ENCODE measurements at places on chromosomes 3 and 15.

DNA sequence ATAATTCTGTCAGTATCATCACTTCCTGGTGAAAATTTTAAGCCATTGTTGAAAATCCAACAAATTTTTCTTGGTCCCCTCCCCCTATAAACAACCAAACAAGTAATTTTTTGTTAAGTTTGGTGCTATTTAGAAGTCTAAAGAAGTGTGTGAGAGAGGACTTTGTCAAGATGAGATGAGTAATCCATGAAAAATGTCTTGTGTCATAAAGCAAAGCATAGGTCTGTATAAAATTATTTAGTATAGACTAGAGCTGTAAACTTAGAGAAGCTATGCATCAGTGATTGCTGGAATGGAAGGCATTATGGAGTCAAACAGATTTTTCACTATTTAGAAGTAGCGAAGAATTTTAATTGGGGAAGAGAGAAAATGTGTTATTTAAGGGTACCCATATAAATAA is 31.4 kb downstream of the MAPK6 start:
- no peak for DNase-seq

DNA sequence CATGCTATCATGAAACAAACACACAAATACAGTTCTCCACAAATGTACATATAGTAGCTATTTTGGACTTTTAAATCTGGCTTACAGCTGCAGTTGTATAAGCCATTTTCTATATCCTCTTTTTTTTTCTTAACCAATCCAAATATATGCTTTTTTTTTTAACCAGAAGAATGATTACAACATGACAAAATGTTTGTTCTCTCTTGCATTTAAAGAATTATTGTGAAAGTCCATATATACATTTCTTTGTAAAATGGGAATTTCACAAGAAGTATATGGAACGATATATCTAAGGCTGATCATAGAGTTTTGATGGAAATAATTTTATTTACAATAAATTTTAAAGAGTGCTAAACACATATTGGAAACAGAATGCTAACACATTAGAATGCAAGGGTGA is 95.6 kb downstream of the CD200R1L start:
- peak; percentile 51 for DNase-seq

GRCh38 chr3:71931922-71932321 is 147.0 kb upstream of the PROK2 start:
- DNase-seq: no peak

GRCh38 chr3:31025541-31025940 is 131.1 kb upstream of the GADL1 start:
- peak; percentile 89 for DNase-seq

- DNase-seq: no peak
These were observed 6.2 kb upstream of the PTPN23 start for GRCh38 chr3:47374587-47374986.

DNA sequence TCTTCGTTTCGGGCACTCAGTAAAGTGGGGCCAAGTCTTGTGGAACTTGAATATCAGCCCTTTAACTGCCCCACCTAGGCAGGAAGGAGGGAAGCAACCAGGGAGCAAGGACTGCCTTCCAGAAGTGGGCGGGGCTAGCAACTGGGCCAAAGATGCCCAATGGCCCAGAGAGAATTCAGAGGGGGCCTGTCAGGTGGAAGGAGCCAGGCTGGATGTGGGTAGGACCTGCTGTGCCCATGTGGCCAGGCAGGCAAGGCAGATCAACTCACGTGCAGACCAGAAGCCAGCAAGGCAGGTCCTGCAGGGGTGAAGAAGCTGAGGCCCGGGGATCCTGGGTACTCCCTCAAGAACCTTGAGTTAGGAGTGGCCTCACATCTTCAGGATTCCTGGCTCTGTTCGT is 5.5 kb downstream of the MAP6D1 start:
- no peak for DNase-seq

DNA sequence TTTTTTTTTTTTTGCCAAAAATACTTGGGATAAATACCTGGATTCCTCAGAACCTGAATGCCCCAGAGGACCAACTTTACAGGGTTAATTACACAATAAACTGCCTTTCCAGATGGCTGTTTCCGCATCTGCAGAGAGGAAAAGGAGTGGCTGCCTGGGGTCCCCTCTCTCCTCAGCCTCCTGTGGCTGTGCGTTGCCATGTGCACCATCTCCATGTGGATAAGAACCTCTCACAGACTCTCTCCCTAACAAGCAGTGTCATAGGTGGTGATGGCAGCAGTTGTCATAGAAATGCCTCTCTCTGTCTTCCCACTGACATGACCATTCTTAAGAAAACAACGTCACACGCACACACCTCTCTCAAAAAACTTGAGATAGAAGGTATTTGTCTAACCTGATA is 179.4 kb downstream of the RPLP1 start:
- DNase-seq: no peak

GRCh38 chr3:188158731-188159310 is 4.9 kb downstream of the LPP start:
- no peak for DNase-seq

DNA sequence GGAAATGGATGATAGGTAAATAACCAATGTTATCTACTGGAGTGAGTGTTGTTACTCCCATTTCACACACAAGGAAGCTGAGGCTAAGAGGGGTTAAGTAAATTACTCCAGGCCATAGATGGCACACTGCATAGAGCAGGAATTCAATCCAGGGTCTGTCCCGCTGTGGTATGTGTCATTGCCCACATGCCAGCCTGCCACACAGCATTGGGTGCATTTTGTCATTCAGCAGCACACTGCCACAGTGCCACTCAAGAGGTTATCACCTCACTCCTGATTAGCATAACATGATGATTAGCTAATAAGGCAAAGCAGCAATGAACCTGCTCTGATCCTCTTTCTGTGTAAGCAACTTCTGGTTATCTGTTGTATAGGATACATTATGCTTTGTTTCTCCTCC is 157.4 kb upstream of the CTNNB1 start:
- no peak for DNase-seq

- DNase-seq: no peak
These were observed at the start of gene TPM1 for GRCh38 chr15:63041974-63042876. TSS of gene TPM1 (plus strand) at chr15:63042747. CDS start at chr15:63042830, 83 bp downstream.

GRCh38 chr3:52860424-52860768 is 25.6 kb upstream of the MUSTN1 start:
- DNase-seq: no peak

GRCh38 chr15:96089405-96090058 is 241.0 kb upstream of the NR2F2 start:
- DNase-seq: no peak

DNA sequence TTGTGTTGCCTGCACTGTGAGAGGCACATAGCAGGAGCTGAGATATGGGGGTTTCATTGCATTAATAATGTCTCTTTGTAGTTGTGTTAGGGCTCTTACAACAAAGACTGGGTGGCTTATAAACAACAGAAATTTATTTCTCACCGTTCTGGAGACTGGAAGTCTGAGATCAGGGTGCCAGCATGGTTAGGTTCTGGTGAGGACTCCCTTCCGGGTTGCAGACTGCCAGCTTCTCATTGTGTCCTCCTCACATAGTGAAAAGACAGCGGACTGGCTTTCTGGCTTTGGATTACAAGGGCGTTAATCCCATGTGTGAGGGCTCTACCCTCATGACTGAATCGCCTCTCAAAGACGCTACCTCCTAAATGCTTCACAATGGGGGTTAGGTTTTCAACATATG is 20.6 kb downstream of the TMEM108 start:
- DNase-seq: no peak

GRCh38 chr3:150059241-150059640 is 88.5 kb upstream of the PFN2 start:
- no peak for DNase-seq

- no peak for DNase-seq
These were observed 41.6 kb downstream of the BDH1 start for GRCh38 chr3:197513953-197514785.

DNA sequence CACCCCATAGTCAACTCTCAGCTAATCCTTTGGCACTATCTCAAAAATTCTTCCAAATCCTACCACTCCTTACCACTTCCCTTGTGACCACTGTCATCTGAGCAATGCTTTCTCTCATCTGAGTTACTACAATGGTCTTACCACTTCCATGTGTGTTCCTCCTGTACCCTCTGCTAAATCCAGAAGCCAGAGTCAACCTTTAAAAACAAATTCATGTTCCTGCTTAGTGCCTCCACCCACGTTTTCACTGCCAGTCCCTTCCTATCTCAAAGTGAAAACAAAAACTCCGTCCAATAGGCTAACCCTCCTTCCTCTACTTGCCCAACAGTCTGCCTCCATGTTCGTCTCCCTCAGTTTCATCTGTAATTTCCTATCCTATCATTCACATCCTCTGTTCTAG is 109.0 kb downstream of the ADAMTS9 start:
- DNase-seq: no peak

- DNase-seq: no peak
These were observed 13.4 kb upstream of the MFSD1 start for GRCh38 chr3:158788446-158788845.

DNA sequence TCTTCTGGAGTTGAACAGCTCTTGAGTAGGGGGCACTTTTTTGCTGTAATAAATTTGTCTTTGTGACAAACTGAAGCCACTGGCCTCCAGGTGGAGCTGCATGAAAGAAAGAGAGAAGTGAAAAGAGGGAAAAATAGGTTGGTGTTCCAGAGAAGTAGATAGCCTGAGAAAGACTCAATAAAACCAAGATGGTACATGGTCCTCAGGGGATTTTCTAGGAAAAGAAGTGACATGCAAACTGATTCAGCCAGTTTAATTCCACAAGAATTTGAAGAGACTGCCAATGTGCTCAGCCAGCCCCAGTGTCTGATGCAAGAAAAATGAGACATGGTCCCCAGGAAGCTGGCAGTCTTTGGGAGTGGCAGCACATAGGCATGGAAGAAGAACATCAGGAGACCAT is 152.7 kb downstream of the CD47 start:
- DNase-seq: no peak

- DNase-seq: no peak
These were observed 25.7 kb downstream of the ZDHHC3 start for GRCh38 chr3:44950275-44950734.

DNA sequence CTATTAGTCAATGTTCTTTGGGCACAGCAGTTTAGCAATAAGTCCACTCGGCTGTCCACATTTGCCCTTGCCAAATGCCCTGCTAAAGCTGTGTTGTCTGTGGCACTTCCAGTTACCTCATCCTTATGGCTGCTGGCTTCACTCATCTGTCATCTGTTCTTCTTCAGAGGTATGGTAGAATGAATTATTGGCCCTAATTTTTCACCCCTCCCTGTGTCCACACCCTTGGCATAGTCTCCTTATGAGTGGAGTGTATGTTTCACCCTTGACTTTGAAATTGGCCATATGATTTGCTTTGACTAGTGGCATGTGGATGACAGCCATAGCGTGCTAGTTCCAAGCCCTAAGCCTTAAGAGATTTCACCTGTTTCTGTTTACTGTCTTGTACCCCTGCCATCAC is 72.1 kb upstream of the EPHB1 start:
- no peak for DNase-seq

GRCh38 chr3:143081844-143082778 is 37.5 kb upstream of the CHST2 start:
- DNase-seq: peak; percentile 87

- DNase-seq: peak; percentile 96
These were observed 18.9 kb upstream of the COPG1 start for GRCh38 chr3:129230311-129231019.

DNA sequence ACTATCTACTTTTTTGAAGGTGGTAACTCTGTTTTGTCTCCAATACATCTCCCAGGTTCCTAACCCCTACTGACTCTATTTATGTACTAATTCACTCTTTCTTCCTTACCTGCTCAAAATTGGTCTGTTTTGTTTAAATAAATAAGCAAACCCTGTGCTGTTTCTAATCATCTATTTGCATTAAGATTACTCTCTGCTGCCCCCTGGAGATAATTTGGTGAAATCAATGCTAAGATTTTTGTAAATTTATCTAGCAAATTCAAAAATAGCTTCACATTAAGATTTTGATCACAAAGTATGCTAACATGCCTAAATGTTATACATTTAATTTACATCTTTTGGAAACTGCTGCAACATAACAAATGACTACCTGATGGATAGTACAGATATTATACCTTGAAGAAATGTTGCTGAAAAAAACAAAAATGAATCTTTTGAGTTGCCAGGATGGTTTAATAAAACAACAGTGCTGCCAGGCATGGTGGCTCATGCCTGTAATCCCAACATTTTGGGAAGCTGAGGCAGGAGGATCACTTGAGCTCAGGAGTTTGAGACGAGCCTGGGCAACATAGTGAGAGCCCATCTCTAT is 4.4 kb upstream of the CD200R1 start:
- DNase-seq: peak; percentile 30

DNA sequence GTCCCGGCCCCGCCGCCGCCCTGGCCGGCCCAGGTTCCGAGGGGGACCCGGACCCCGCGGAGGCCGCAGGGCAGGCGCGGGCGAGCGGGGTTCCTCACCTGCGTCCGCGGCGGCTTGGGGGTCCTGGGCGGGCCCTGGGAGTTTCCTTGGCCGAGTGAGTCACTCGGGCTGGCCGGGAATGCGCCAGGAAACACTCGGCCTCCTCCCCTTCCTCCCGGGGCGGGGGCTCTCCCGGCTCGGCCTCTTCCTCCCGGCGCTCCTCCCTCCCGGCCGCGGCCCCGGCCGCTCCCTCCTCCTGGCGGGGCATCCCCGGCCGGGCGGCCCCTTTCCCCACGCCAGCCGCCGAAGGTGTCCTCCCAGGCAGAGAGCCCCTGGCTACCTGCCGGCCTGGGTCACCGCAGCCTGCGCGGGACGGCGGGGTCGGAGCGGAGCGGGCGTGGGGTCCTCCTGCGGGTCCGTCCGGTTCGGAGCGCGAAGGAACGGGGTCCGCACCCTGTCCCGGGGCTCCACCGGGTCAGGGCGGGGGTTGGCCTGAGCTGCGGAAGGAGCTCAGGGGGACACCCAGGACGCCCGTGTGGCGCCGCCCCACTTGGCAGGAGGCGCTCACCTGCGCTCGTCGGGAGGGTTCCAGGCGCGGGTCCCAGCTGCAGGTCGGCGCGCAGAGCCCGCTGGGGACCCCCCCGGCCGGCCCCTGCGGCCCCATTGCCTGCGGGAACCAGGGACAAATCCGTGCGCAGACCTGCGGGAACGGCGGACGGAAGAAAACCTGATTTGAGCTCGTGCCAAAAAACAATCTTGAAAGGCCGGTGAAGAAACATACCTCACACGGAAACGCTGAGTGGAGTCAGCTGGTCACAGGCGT is at the start of gene CYFIP1:
Gene CYFIP1 (minus strand): TSS at position 180 of the 862 bp plus-strand sequence. CDS start 33,083 bp downstream, outside the sequence.
- DNase-seq: no peak

- no peak for DNase-seq
These were observed 45.4 kb downstream of the EPHB1 start for GRCh38 chr3:134840459-134840858.

Measured in MV-4-11 (cell line).